Brain microvascular endothelial cell (primary cell): ENCODE measurements at places on chromosomes 1 and 21.

DNA sequence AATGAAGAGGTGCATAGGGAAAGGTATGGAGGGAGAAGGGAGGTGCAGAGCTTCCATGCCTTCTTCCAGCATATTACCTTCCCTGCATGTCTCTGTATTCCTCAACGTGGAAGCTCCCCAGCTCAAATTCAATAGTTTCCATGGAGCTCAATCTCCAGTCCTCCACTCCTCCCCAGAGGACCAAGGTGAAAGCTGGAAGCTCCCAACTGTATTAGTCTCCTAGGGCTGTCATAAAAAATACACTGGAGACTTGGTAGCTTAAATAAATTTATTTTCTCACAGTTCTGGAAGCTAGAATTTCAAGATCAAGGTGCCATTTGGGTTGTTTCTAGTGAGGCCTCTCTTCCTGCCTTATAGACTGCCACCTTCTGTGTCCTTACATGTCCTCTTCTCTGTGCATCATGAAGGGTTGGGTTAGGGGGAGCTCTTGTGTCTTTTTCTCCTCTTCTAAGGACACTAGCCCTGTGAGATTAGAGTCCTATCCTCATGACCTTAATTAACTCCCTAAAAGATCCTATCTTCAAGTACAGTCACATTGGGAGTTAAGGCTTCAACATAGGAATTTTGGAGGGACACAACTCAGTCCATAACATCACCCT is 21.9 kb upstream of the RABGGTB start:
- no peak for DNase-seq

GRCh38 chr1:229220163-229220846 is 50.6 kb upstream of the RAB4A start:
- no peak for DNase-seq

DNA sequence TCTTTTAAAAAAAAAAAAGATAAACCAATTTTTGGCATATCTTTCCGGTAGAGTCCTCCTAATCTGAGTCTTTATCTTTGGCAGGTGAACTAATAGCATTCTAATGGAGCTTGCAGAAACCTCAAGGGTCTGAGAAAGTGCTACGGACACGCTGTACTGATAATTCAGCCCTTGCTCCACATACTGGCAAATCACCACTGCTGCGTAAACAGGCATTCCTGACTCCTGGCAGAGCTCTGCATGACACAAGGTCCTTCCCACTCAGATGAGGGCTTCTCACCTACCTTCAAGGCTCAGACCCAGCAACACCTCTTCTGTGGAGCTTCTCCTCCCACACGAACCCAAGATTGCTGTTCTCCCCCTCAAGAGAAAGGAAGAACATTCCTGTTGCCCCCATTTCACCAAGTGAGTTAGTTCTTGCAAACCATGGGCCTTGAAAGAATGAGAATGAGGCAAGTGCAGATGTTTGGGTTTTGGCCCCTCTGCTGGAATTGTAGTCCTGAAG is 48.0 kb downstream of the LYST start:
- DNase-seq, result no peak

GRCh38 chr21:17688912-17689874 is 76.5 kb upstream of the BTG3 start:
- peak; percentile 5 for DNase-seq

DNA sequence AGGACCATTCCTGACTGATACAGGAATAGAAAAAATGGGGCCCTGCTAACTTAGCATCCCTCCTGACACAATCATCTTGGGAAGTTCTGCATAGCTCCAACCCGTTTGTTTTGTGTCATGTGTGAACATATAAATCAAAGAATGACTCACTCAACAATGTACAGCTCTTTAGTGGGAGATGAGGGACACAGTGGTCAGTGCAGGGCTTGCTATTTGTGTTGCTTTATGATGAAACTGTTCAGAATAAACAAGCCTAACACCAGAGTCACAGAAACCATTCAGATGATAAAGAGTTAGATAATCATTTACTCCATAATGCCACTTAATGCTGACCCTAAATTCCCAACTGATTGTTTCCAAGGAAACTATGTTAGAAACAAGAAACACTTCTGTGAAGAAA is 154.2 kb upstream of the ZNHIT6 start:
- DNase-seq, result peak; percentile 23

DNA sequence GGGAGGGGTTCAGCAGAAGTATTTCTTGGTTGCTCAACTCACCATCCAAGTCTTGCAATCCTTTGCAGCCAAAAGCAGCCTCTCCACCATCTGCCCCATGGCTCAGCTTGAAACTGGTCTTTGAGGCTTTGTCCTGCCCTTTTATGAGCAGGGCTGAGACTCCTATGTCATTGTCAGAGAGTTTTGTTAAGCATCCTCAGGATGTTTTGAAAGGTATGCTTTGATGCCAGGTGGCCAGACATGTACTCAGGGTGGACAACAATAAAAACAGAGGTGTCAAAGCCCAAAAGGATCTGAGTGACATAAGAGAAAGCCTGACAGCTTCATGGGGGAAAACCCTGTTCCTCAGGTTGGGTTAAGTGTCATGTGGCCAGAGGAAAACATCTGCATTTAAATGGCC is 310.5 kb downstream of the PRDM2 start:
- no peak for DNase-seq

DNA sequence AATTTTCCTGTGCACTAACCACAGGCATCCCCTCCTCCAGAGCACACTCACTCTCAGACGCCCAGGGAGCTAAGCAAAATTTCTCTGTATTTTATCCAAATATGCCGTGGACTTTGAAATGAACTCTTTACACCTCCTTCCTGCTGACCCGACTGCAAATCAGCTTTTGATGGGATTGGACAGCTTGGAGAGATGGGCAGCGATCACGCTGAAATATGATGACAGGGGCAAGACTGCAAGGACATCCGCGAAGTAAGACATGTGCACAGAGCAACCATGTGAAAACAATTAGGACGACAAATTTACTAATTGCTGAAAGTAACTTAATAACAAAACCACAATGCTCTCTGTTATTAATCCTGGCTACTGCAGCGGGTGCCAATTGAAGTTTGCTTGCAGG is 64.6 kb upstream of the CLDN14 start:
- DNase-seq, result no peak

DNA sequence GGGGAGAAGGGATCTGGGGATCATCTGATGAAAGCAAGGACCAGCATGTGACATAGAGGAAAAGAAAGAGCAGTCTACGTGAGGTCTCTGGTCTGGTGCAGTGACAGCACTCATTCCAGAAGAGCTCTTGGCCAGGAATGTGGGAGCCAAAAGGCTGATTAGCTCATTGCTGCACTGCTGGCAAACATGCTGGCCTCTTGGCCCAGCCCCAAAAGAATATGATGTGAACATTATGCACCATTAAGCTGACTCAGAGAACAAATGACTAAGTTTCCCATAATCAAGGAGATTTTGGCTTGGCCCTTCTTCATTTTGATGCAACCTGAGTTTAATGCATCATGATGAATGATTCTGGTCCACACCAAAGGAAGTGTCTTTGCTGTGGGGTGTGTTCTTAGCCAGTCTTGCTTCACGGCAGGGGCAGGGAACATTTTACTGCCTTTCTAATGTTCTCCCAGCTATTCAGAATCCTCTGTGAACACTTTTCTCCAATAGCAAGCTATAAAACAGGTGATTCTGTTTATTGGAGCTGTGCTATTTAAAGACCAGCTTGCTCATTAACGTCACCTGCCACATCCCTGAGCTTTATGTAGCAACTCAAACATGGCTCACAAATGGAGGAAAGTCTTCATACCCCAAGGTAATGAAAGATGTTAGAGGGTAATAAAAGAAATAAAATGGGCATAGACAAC is 55.1 kb downstream of the PCBP3 start:
- peak; percentile 96 for DNase-seq
